Activated naive CD8-positive, alpha-beta T cell treated with anti-CD3 and anti-CD28 coated beads, Interleukin-2, amount 10 ng/mL, durations not matched to agents 7 days and 5 days (primary cell): ENCODE measurements at places on chromosomes 2 and 18.

- DNase-seq, result no peak
Observed at GRCh38 chr18:57837917-57838548, 34.9 kb upstream of the ATP8B1 start.

- DNase-seq, result no peak
Observed at GRCh38 chr2:1854729-1855547, 110.6 kb upstream of the PXDN start.

DNA sequence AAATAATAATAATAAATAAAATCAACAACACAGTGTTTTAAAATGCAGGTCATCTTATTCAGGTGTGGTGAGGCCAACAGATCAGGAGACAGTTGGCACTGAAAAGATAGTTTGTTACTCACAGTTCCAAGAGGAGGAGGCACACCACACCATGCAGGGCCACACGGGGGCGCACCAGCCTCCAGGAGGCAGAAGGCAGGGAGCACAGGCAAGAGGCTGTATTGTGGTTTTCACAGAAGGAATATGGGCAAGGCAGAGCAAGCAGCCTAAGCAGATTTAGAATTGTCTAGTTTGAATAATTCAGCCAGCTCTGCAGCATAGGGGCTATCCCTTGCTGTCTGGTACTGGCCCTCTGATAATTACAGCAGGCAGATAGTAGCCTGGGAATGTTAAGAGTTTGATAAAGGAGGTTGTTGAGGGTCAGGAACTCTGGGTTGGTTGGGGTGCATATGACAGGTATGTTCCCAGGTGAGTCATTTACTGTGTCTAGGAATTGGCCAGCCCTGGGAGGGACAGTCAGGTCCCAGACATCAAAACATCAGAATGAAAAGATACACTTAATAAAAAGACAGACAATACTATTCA lies 31.3 kb downstream of the KIAA2012 start:
- DNase-seq, result peak; percentile 72

- DNase-seq, result no peak
Observed at GRCh38 chr2:26355038-26355995, 8.7 kb upstream of the ADGRF3 start.

DNA sequence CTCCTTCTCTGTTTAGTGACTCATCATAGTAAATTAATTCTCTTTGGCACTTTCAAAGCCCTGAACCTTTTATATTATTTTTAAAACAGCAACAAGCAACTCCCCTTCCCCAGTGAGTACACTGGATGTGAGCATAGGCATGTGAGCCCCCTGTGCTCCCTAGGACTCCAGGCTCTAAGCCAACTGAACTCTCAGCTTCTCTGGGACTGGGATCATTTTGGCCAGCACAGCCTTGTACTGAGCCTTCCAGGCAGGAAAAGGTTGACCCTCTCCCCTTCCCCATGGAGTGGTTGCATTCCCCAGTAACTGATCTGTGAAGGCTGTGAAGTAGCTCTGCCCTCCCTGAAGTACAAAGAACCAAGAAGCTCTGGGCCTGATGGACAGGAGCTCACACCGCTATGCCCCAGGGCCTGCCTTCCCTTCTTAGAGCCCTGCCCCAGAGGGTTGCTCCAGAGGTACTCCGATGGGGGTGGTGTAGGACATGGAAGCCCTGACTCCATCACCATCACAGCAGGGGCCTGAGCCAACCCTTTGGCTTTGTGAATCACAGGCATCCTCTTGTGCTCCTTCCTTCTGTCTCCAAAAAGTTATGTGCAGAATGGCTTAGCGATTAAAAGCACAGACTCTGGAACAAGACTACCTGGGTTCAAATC lies 57.8 kb downstream of the ADD2 start:
- DNase-seq, result no peak

DNA sequence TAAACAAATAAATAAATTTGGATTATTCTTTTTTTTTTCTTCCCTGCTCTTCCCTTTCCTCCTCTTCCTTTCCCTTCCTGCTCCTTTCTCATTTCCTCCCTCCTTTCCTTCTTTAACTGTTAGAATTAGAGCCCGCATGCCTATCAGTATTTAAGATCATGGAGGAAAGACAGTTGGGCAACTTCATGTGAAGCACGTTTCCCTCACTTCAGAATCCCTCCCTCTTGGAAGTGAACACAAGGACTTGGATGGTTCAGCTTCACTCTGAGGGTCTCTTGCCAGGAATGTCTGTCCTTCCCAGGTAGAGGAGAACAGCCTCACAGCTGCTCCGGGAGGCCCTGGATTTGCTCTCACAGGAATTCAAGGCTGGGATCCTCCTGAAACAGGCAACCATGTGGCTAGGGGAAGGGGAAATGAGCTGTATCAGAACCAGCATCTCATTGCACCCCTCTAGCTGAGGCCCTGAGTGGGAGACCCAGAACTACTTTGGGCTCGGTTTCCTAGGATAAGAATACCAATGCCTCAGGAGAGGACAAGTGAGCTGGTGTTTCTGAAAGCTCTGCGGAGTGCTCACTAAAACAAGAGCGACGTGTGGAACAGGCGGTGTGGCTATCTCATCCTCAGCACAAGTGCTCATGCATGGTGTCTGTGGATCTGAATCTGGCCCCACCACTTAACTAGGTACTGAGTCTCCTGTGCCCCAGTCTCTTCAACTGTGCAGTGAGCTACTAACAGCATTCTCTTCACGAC lies 230.5 kb downstream of the MYCN start:
- no peak for DNase-seq

- DNase-seq, result no peak
Observed at GRCh38 chr18:78720456-78721237, 259.0 kb upstream of the SALL3 start.
